Psoas muscle (tissue), 8 donors: ENCODE measurements at places on chromosomes 4 and X.

GRCh38 chr4:2785613-2786012, 7.3 kb upstream of the SH3BP2 start:
- no peak overlapping the region for H3K27ac ChIP-seq
- H3K4me1 ChIP-seq = peaks cover 19% of the 10 kb centered on the region
- DNase-seq = no peak
- H3K36me3 ChIP-seq = no peaks in the 10 kb centered on the region

- peaks cover 6% of the 10 kb centered on the region for H3K27me3 ChIP-seq
- no peak overlapping the region for H3K4me3 ChIP-seq
- no peak overlapping the region for H3K27ac ChIP-seq
- H3K4me1 ChIP-seq = no peaks in the 10 kb centered on the region
Measured at GRCh38 chrX:17459008-17459611, 84.1 kb downstream of the NHS start.

GRCh38 chr4:12852338-12853307, 631.5 kb downstream of the RAB28 start:
- no peaks in the 10 kb centered on the region for H3K36me3 ChIP-seq
- H3K27me3 ChIP-seq = peaks cover 3% of the 10 kb centered on the region
- H3K27ac ChIP-seq = no peak overlapping the region
- H3K4me3 ChIP-seq = no peak overlapping the region

DNA sequence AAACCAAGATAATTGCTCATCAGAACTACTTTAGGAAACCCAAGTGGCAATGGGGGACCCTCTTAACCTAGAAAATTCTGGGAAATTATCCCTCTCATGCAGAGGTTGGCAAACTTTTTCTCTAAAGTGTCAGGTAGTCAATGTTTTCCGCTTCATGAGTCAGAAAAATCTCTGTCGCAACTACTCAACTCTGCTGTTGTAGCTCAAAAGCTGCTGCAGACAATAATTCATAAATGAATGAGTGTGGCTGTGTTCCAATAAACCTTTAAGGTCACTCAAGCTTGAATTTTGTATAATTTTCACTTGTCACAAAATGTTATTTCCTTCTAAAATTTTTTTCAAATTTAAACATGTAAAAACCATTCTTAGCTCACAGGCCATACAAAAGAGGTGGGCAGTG, 193.4 kb upstream of the MID1 start:
- no peak overlapping the region for H3K4me3 ChIP-seq
- no peak for DNase-seq
- no peak overlapping the region for H3K27ac ChIP-seq
- no peaks in the 10 kb centered on the region for H3K36me3 ChIP-seq

- no peaks in the 10 kb centered on the region for H3K4me1 ChIP-seq
- DNase-seq = no peak
- no peak overlapping the region for H3K27ac ChIP-seq
Measured at GRCh38 chr4:161419822-161420221, 744.0 kb downstream of the FSTL5 start.

GRCh38 chrX:14094191-14094590, 64.5 kb upstream of the GEMIN8 start:
- no peak overlapping the region for H3K27ac ChIP-seq
- H3K27me3 ChIP-seq = no peaks in the 10 kb centered on the region
- H3K36me3 ChIP-seq = no peaks in the 10 kb centered on the region
- no peaks in the 10 kb centered on the region for H3K4me1 ChIP-seq

DNA sequence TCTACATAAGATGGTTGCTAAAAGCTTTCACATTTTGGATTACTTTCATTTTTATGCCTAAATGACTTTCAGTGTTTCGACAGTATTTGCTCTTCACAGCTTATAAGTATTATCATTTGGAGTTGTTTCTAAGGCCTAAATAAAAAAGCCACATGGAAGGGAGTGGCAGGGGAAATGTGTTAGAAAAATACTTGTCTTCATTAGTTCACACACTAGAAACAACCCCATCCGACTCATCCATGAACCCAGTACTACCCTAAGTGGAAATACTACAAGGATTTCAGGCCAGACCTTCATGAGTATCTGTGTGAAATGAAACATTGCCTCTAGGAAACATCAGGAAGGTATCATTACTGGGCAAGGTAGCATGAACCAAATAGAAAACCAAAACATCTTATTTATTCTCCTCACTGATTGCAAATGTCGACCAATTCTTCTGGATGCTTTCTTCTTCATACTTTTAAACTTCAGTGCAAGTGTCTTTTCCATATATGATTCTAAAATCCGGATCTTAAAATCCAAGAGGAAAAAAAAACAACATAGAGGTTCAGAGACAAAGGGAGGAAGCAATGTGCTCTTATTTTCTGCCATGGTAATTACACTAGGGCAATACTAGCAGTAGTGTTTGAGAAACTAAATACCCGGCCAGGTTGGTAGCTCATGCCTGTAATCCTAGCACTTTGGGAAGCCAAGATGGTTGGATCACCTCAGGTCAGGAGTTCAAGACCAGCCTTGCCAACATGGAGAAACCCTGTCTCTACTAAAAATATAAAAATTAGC, 349.4 kb downstream of the ARHGAP24 start:
- H3K27ac ChIP-seq = no peak overlapping the region
- no peaks in the 10 kb centered on the region for H3K27me3 ChIP-seq
- no peak for DNase-seq
- H3K4me3 ChIP-seq = no peak overlapping the region
- H3K4me1 ChIP-seq = peaks cover 17% of the 10 kb centered on the region

DNA sequence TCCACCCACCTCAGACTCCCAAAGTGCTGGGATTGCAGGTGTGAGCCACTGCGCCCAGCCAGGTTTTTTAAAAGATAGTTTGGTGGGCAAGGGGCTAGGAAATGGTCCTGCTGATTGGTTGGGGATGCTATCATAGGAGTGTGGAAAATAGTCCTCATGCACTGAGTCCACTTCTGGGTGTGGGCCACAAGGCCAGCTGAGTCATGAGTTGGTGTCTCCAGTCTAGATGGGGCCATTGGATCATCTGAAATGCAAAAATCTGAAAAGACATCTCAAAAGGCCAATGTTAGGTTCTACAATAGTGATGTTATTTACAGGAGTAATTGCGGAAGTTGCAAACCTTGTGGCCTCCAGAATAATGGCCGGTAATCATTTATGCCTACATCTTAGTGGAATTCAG, 221.1 kb downstream of the ZNF674 start:
- DNase-seq = no peak
- no peaks in the 10 kb centered on the region for H3K36me3 ChIP-seq
- no peaks in the 10 kb centered on the region for H3K4me1 ChIP-seq
- H3K27ac ChIP-seq = no peak overlapping the region

DNA sequence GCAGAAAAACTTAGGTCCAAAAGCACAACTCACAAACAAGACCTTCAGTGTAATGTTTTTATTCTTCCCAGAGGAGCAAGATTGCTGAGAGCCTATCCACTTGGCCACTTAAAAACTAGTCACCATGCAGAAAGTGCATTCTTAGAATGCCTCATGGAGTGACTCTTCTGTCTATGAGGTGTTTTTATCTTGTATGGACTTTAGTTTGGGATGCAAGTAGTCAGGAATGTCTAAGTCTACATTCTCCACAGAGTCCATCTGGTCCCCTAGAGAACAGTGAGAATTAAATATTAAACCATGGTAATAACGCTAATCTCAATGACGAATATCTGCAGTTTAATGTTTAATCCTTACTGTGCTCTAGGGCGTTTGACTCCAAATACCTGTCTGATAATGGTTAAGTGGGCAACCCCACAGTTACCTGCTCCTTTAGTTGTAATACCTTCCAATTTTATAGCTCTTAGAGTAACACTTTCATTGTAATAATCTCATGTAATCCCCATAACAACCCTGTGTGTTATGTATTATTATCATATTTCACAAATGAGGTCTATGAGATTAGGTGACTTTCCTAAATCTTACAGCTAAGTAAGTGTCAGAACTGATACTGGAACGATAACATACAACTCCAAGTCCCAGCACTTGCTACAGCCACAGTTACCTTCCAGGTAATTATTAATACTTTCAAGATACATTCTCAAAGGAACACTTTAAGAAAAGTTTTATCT, 235.6 kb upstream of the JADE1 start:
- no peak overlapping the region for H3K27ac ChIP-seq
- H3K4me1 ChIP-seq = peaks cover 28% of the 10 kb centered on the region
- H3K36me3 ChIP-seq = no peaks in the 10 kb centered on the region

- H3K4me3 ChIP-seq = no peak overlapping the region
- no peak for DNase-seq
- peaks cover under 1% of the 10 kb centered on the region for H3K27me3 ChIP-seq
- no peak overlapping the region for H3K27ac ChIP-seq
- H3K36me3 ChIP-seq = no peaks in the 10 kb centered on the region
Measured at GRCh38 chr4:159543831-159544230, 441.0 kb downstream of the RAPGEF2 start.

- no peaks in the 10 kb centered on the region for H3K27me3 ChIP-seq
- no peaks in the 10 kb centered on the region for H3K4me1 ChIP-seq
- no peaks in the 10 kb centered on the region for H3K36me3 ChIP-seq
- H3K4me3 ChIP-seq = no peak overlapping the region
- DNase-seq = no peak
Measured at GRCh38 chr4:165027762-165028402, 3.9 kb upstream of the TRIM60 start.

- no peaks in the 10 kb centered on the region for H3K27me3 ChIP-seq
- no peak overlapping the region for H3K27ac ChIP-seq
- DNase-seq = no peak
Measured at GRCh38 chr4:108342325-108342970, 173.7 kb upstream of the LEF1 start.

DNA sequence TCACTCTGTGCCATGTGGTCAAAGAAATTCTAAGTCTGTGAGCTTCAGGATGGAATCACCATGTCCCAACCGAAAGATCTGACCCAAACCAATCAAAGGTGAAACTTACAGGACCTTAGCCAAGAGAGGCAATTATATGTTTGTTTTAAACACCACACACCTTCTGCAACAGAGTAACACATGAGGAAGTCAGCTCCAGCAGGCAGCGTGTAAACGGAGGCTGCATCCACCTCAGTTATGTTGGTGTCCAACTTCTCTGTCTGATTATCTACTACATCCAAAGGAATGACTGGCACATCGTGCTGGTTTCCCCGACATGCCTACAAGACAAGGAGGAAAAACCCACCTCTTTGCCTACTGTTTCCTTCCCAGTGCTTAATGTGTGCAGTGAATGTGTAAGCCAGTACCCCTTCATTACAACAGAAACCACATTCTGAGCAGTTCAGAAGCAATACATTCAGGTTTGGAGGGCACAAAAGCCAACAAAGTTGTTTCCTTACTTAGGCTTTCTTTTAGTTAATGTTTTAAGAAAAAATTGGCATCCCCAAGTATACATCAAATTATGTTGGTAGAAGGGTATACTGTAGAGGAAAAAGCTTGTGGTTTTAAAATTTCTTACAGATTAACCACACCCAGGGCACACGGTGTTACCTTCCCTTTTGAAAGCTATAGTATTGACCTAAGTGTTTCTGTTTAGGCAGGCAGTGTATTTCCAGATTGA, 12.4 kb downstream of the CASP6 start:
- H3K27me3 ChIP-seq = no peaks in the 10 kb centered on the region
- H3K27ac ChIP-seq = no peak overlapping the region
- H3K4me1 ChIP-seq = no peaks in the 10 kb centered on the region
- H3K36me3 ChIP-seq = peaks cover 78% of the 10 kb centered on the region
- no peak for DNase-seq

GRCh38 chrX:72023071-72023470, 108.6 kb downstream of the RTL5 start:
- no peak for DNase-seq
- H3K4me3 ChIP-seq = no peak overlapping the region
- no peak overlapping the region for H3K27ac ChIP-seq
- H3K36me3 ChIP-seq = no peaks in the 10 kb centered on the region

- H3K27ac ChIP-seq = no peak overlapping the region
- no peaks in the 10 kb centered on the region for H3K4me1 ChIP-seq
- peak overlapping the region; percentile 36 for H3K4me3 ChIP-seq
- H3K27me3 ChIP-seq = no peaks in the 10 kb centered on the region
- DNase-seq = no peak
Measured at GRCh38 chr4:80462621-80463091, 127.1 kb downstream of the CFAP299 start.

DNA sequence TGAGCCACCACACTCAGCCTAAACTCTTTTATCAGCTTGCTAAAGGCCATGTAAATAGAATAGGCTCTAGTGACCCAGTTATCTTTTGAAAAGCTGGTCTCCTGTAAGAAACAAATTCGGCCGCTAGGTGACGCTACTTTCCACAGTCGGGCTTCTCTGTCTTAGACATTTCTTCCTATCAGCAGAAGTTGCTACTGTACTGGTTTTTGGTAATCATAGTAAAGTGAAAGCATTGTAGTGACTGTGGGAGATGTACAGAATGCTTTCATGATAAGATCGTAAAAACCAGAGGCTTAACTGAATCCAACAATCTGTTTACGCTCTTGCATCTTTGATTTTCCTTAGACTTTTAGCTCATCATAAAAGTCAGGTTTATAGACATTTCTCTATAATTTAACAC, 82.6 kb downstream of the GK start:
- no peak overlapping the region for H3K27ac ChIP-seq
- DNase-seq = no peak
- no peak overlapping the region for H3K4me3 ChIP-seq
- H3K27me3 ChIP-seq = no peaks in the 10 kb centered on the region
- H3K4me1 ChIP-seq = no peaks in the 10 kb centered on the region

- H3K4me3 ChIP-seq = no peak overlapping the region
- DNase-seq = no peak
- H3K4me1 ChIP-seq = no peaks in the 10 kb centered on the region
- no peak overlapping the region for H3K27ac ChIP-seq
- H3K36me3 ChIP-seq = no peaks in the 10 kb centered on the region
- H3K27me3 ChIP-seq = no peaks in the 10 kb centered on the region
Measured at GRCh38 chr4:15376594-15376993, 51.2 kb upstream of the C1QTNF7 start.

DNA sequence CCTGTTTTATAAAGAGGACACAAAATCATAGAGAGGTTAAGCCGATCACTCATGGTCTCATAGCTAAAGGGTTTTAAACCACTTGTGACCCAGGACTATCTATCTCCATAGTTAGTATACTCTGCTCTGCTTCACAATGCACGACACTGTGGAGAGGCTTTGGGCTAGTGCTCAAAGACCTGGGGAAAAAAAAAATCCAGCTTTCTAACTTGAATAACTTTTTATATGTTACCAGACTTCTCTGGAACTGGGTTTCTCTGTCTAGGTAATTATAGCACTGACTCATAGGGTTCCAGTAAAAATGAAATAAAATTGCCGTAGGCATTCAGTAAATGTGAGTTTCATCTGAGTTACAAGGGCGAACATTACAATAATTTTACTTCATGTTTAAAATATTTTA, 273.7 kb upstream of the TECRL start:
- no peaks in the 10 kb centered on the region for H3K36me3 ChIP-seq
- DNase-seq = no peak
- no peak overlapping the region for H3K27ac ChIP-seq
- H3K4me3 ChIP-seq = no peak overlapping the region
- no peaks in the 10 kb centered on the region for H3K4me1 ChIP-seq
- no peaks in the 10 kb centered on the region for H3K27me3 ChIP-seq

- H3K27ac ChIP-seq = no peak overlapping the region
- H3K36me3 ChIP-seq = peaks cover 5% of the 10 kb centered on the region
- H3K4me1 ChIP-seq = no peaks in the 10 kb centered on the region
Measured at GRCh38 chr4:1982124-1983052, 26.4 kb downstream of the NELFA start.
